ENCODE measurements at places on chromosomes 12 and 14.

- no peak for DNase-seq
Observed at GRCh38 chr12:52268212-52268611, 6.2 kb upstream of the KRT86 start.

DNA sequence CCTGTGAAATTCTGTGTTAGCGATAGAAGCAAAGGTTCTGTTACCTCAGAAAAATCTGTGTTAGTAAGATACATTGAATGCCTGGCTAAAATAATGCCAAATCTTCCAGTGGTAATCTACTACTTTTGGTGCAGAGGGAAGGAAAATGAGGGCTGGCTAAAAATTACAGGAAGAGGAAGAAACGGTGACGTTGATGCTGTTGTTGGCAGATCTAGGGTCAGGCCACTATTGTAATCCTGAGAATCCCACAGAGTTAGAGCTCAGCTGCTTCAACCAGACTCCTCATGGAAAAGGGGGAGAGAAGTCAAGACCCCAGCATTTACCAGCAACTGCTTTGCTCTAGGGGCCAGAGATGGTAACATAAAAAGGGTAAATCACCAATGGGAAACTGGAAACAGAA lies 145.1 kb downstream of the PPM1H start:
- no peak for DNase-seq

- DNase-seq = no peak
Observed at GRCh38 chr14:53365486-53366130, 212.5 kb upstream of the DDHD1 start.

DNA sequence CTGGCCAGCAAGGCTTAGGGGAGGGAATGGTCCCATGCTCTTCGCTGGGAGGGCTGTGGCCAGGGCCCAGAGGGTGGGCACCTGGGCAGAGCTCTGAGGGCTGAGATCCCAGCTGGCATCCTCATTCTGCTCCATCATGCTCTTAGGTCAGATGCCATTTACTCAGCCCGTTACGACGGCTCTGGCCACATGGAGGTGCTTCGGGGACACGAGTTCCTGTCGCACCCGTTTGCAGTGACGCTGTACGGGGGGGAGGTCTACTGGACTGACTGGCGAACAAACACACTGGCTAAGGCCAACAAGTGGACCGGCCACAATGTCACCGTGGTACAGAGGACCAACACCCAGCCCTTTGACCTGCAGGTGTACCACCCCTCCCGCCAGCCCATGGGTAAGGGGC lies 30.8 kb upstream of the LRP1-AS start:
- DNase-seq = no peak

DNA sequence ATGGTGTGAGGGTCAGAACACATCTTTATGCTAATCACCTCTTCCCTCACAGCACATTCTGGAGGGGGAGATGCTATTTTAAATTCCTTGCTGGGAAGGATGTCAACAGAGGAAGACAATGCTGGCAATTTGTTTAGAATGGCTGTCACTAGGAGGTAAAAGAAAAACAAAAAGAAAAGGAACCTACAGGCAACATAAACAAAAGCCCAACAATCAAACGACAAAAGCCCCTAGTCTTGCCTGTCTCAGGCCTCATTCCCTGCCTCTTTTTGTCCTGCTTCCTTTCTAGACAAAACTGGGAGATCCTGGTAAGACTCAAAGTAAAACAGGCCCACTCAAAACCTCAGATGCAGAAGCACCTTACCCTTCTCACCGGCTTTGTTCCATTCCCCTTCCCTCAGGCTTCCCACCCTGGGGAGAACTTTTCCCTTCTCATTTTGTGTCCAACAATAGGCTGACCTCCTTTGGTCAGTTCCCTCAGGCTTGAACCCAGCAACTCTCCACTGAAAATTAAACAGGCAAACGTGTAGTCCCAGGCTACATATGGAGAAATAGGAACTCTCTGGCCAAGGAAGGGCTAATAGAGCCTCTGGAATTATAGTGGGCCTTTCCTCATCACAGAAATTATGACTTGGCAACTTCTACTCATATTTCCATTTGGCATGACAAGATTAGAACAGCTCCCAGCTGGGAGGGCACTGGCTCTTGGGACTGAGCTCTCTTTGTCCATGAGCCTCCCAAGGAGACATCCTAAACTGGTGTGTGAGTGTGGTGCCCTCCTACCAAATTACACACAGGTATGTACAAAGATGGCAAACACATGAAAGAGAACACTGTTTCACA lies 193.0 kb downstream of the MON2 start:
- no peak for DNase-seq

DNA sequence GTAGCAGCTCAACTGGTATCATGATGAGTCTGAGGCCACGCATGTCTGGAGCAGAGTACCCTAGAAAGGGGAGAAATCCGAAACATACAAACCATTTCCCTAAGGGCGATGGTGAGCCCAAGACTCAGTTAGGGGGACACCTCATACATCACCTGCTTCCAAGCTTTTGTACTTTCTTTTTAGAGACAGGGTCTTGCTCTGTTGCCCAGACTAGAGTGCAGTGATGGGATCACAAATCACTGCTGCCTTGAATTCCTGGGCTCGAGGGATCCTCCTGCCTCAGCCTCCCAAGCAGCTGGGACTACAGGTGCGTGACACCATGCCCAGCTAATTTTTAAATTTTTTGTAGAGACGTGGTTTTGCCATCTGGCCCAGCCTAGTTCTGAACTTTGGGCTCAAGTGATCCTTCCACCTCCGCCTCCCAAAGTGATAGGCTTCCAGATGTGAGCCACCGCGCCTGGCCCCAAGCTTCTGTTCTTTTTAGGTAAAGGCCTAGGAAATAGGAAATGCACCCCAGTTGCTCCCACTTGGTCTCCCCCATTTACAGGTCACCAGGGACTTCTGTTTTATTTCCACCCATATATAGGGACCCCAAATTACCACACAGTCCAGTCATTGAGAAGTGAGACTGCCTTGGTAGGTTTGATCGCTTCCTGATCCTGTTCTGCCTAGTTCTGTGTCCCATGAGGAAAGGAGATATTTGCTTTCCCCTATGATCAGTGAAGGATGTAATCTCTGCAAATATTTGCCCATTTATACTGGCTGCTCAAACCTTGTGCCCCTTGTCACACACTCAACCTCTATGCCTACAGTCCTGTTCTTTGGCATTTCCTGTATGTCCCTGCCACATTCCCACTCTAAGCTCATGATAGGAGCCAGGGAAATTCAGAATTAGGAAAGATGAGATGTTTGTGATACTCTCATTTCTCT lies at the start of gene APOF:
Gene APOF, minus strand, starts transcription at position 728 of the 930 bp plus-strand sequence. Its CDS starts 112 bp downstream, at position 616.
- no peak for DNase-seq

Data from stimulated activated CD8-positive, alpha-beta memory T cell treated with anti-CD3 and anti-CD28 coated beads, Interleukin-4, amount 100 ng/mL, for 4 hours (primary cell).